Left hindlimb (tissue), 1 donor: ENCODE measurements at places on chromosomes 1 and 21.

DNA sequence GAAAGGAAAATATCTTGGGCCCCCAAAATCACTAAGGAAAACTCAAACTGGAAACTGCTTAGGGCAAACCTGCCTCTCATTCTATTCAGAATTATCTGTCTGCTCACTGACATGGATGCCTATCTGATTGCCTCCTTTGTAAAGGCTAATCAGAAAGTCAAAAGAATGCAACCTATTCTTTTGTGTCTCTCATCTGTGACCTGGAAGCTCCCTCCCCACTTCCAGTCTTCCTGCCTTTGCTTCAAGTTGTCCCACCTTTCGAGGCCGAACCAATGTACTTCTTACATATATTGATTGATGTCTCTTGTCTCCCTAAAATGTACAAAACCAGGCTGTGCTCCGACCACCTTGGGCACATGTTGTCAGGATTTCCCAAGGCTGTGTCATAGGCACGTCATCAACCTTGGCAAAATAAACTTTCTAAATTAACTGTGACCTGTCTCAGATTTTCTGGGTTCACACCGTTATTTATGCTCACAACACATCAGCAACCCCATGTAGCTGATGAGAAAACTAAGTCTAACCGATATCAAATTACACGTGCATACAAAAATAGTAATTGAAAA, 302.3 kb upstream of the NRIP1 start:
- DNase-seq: no peak

GRCh38 chr1:209674957-209675564, at the start of gene G0S2:
G0S2 (plus strand) TSS chr1:209675412; CDS start chr1:209675685, 273 bp downstream.
- peak; percentile 83 for DNase-seq

DNA sequence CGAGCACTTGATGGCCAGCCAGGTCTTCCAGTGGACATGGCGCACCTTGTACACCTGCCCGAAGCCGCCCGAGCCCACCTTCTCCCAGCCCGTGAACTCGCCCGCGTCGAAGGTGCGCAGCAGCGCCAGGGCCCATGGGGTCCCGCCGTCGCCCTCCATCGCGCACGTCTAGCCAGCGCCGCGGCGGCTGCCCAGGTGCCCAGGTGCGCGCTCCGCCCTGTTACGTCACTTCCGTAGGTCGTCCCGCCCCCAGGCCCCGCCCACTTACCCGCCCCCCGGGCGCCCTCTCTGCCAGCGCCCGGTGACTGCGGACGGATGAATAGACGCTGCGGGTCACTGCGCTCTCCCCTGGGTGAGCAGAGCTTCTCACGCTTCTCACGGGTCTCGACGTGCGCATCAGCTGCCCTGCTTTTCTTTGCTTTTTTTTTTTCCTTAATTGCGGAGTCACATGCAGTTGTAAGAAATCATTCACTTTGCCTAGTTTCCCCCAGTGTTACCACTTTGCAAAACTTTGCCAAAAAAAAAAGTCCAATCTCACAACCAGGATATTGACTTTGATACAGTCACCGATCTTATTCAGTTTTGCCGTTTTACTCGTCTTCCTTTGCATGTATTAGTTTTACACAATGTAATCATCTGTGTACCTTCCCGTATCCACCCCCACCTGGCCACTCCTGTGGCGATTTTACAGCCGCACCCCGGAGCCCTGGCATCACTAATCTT, at the start of gene RIPK4:
Gene RIPK4, minus strand, starts transcription at position 170 of the 723 bp plus-strand sequence. Its CDS starts 11 bp downstream, at position 159.
- no peak for DNase-seq

GRCh38 chr1:53511933-53512806, 53.0 kb downstream of the DMRTB1 start:
- peak; percentile 64 for DNase-seq

- DNase-seq: no peak
Observed at GRCh38 chr21:34536311-34536710, 24.3 kb upstream of the KCNE1 start.

DNA sequence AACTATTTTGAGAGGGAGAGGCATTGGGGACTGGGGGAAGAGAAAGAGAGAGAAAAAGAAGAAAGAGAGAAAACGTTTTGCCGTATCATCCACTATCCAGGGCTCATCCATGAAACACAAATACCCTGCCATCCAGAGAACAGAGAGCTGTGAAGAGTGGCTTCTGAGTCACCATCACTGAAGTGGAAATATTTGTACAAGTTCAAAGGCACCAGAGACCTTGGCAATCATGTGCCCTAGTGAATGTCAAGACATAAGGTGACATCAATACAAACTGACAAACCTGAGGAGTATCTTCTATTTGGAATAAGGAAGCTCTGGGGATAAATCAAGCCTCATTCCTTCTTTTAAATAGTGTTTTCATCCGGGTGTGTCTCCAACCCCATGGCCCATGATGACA, 197.2 kb upstream of the PROX1 start:
- DNase-seq: no peak
